ENCODE measurements at places on chromosomes 6 and 20.

GRCh38 chr6:166417285-166417691, 34.5 kb upstream of the MPC1 start:
- DNase-seq = no peak

DNA sequence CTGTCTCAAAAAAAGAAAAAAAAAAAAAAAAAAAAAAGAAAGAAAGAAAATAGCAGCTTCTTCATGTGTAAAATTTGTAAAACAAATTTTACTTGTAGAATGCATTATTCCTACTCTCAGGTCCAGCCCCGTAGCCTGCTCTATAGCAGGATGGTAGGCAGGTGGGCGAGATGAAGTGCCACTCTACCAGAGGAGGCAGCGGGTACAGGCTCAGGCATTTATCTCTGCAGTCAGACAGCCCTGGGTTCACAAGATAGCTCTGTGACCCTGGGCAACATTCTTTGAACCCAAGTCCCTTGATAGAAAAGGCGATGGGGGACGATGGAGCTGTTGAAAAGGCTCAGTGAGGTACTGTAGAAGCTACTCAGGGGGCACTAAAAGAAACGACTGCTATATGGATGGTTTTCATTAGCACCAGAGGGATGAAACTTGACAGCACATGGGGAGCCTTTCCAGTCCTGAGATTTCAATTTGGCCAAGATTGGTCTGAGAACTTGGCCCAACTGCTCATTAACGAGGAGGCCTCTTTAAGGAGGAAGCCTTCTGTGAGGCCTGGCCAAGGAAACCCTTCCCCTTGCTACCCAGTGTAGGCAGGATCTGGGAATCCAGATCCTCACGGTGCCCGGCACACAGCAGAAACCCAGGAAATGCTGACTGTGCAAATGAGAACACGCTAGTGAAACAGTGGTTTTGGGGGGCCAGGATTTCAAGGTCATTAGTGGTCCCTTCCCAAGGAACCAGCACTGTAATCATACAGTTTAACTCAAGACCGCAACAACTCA, 63.1 kb downstream of the MYH7B start:
- no peak for DNase-seq

DNA sequence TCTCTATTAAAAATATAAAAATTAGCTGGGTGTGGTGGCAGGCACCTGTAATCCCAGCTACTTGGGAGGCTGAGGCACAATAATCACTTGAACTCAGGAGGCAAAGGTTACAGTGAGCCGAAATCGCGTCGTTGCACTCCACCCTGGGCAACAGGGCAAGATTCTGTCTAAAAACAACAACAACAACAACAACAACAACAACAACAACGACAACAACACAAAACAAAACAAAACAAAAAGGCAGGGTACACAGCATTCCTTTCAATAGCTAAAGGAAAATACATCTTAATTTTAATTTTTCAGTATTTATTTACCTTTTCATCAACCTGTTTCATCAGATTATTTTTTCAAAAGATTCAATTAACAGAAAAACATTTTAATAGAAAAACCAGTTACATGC, 28.4 kb downstream of the SRPK1 start:
- no peak for DNase-seq

DNA sequence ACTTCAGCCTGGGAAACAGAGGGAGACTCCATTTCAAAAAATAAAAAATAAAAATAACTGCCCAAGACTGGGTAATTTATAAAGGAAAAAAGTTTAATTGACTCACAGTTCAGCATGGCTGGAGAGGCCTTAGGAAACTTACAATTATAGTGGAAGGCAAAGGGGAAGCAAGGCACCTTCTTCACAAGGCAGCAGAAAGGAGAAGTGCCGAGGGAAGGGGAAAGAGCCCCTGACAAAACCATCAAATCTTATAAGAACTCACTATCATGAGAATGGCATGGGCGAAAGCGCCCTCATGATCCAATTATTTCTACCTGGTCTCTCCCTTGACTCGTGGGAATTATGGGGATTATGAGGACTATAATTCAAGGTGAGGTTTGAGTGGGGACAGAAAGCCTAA, 95.5 kb upstream of the LGSN start:
- no peak for DNase-seq

- DNase-seq = no peak
Observed at GRCh38 chr20:47973519-47974233, 188.4 kb upstream of the SULF2 start.

GRCh38 chr6:61947311-61947947, 338.6 kb downstream of the KHDRBS2 start:
- no peak for DNase-seq

Measured in GM10248 (cell line).